ENCODE measurements at places on chromosomes 7 and 10.

DNA sequence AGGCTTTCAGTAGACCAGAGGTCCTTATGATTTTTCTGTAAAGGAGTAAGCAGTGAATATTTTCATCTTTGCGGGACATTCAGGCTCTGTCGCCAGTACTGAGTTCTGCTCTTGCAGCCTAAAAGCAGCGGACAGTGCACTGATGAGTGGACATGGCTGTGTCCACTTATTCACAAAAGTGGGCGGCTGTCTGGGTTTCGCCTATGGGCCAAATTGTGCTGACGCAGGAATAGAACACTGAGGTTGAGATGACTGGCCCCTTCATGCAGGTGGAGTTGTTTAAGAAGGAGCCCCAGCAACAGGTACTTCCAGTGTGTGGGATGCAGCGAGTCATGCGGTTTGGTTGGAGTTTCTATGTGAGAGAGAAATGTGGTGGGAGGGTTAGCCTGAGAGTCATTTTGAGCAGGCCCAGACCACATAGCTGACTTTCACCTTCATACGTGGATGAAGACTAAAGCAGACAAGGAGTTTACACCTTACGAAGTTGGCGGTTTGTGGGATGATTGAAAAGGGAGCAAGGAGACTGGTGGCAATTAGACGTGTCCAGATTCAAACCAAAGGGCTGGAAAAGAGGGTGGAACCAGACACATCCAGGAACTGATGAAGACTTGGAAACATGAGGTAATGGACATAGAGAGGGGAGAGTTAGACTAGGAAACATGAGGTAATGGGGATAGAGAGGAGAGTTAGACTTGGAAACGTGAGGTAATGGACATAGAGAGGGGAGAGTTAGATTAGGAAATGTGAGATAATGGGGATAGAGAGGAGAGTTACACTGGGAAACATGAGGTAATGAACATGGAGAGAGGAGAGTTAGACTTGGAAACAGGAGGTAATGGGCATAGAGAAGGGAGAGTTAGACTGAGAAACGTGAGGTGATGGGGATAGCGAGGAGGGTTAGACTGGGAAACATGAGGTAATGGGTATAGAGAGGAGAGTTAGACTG lies 38.2 kb downstream of the WDR37 start:
- no peaks in the 10 kb centered on the region for H3K4me1 ChIP-seq
- no peaks in the 10 kb centered on the region for H3K27me3 ChIP-seq
- no peak for DNase-seq
- no peak overlapping the region for H3K4me3 ChIP-seq

DNA sequence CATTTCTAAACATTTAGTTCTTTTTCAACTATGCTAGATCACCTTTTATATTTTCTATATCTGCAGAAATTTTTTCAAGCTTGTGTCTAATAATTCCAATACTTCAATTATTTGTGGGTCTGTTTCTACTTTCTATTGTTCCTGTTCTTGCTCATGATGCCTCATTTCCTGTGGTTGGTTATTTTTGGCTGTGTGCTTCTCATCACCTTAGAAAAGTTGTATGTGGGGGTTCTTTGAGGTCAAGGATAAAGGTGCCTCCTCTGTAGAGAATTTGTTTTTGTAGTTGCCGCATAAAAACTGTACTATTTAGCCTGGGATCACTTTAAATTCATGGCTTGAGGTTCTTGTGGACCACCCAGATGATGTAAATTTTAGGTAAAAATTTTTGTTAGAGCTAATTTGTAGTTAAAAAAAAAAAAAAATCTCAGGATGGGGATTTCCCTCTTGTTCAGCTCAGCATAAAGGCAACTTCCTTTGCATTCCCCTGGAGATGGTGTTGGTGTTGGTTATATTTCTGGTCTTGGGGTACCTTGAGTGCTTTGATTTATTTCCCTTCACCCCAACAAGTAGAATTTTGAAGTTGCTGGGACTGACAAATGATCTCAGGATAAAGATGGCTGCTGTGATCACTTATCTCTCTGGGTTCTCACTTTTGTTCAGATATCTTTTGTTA lies 27.0 kb upstream of the JAZF1 start:
- no peaks in the 10 kb centered on the region for H3K4me1 ChIP-seq
- no peaks in the 10 kb centered on the region for H3K36me3 ChIP-seq
- no peak for DNase-seq
- no peak overlapping the region for H3K4me3 ChIP-seq

DNA sequence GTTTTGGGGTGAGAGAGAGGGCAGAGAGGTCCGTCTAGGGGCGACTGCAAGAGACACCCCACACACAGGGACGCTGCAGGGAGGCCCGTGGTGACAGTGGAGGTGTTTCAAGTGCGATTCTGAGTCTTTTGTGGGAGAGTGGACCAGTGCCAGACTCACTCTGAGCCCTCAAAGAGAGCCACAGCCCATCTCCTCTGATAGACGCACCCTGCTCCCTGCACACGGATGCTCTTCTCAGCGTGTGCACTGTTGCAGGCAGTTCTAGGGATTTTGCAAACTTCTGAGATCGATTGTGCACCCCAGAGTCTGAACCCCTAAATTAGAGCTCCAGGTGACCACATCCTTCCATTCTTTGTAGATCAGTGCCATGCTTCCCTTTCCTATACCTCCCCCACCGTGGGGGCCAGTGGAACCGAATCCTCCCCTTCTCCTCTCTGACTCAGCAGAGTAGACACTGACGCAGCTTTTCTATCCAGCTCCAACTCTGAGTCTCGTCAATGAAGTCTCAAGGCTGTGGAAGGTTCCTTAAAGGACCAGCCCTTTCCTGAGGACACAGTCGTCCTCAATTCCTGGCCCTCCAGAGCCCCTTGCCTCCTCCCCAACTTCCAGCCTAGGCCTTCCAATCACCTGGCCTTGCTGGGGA lies 83.8 kb downstream of the TMEM130 start:
- H3K27ac ChIP-seq = no peak overlapping the region
- no peaks in the 10 kb centered on the region for H3K4me1 ChIP-seq
- H3K27me3 ChIP-seq = no peaks in the 10 kb centered on the region
- H3K36me3 ChIP-seq = no peaks in the 10 kb centered on the region
- no peak for DNase-seq

DNA sequence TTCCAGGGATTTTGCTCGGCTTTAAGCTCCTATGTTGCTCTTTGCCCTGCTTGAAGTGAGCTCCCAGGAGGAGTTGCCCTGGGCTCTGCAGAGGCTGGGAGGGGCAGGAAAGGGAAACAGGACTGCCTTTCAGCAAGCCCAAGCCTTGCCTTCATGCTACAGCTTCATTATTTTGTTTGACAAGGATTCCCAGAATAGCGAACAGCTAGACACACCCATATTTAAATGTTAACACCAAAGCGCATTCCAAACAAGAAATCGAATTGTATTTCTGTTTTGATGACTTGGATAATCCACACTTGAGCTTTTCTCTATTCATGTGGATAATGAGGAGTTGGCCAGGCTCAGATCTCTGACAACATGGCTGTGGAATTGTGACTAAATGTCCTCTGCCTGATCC lies 6.3 kb downstream of the KIAA1217 start:
- peaks cover 17% of the 10 kb centered on the region for H3K4me1 ChIP-seq
- no peak overlapping the region for H3K4me3 ChIP-seq
- peak overlapping the region; percentile 85 for H3K27ac ChIP-seq
- no peak for DNase-seq
- peaks cover 15% of the 10 kb centered on the region for H3K36me3 ChIP-seq
- H3K27me3 ChIP-seq = no peaks in the 10 kb centered on the region

DNA sequence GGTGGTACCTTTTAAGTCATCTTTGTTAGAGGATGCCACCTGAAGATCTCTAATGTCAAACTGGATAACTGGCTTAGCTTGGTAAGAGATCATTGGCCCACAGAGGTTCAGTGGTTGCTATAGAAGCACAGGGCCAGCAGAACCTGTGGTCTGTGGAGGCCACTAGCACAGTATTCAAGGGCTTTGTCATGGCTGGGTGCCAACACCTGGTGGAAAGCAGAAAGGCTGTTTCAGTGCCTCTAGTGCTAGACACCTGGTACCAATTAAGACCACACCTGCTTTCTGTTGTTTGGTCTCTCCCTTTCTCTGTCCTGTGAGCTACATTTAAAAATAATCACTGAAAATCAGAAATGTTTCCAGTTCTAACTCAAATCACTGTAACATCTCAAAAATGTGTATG lies 10.0 kb upstream of the PCGF5 start:
- H3K27me3 ChIP-seq = no peaks in the 10 kb centered on the region
- no peaks in the 10 kb centered on the region for H3K36me3 ChIP-seq
- H3K4me1 ChIP-seq = no peaks in the 10 kb centered on the region

- H3K4me1 ChIP-seq = peaks cover 7% of the 10 kb centered on the region
- peak overlapping the region; percentile 97 for H3K27ac ChIP-seq
- no peaks in the 10 kb centered on the region for H3K27me3 ChIP-seq
- DNase-seq = no peak
- H3K4me3 ChIP-seq = peak overlapping the region; percentile 88
Measured at GRCh38 chr7:32890010-32890792, 1.4 kb downstream of the KBTBD2 start.

DNA sequence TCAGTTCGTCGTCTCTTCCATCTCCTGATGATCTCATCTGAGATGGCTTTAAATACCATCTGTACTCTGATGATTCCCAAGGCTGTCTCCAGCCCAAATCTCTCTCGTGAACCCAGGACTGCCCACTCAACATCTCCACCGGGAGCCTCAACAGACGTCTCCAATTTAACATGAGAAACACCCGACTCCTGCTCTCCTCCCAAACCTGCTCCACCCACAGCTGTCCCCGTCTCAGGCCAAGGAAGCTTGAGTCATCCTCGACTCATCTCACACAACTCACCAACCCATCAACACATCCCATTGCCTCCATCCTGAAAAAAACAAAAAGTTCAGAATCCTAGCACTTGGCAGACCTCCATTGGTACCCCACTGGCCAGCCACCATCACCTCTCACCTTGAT lies 29.7 kb upstream of the CALN1 start:
- H3K27ac ChIP-seq = no peak overlapping the region
- H3K4me1 ChIP-seq = no peaks in the 10 kb centered on the region
- no peaks in the 10 kb centered on the region for H3K27me3 ChIP-seq

DNA sequence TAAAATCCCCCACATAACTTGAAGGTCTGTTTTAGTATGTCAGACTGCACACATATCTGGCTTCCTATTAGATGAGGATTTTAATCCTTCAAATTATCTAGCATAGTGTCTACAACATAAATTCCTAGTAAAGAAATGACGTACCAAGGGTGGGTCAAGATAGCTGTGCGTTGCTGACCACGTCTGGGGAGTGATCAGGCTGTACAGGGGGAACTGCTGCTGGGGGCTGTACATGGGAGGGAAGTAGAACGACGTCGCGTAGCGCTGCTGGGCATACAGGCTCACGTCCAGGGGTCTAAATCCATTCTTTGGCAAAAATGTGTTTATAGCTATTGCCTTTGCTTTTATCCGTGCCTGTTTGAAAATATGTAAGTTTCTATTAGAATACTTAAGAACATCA lies 102.3 kb downstream of the LARP4B start:
- H3K36me3 ChIP-seq = peaks cover 27% of the 10 kb centered on the region
- H3K4me1 ChIP-seq = no peaks in the 10 kb centered on the region
- no peak for DNase-seq
- H3K4me3 ChIP-seq = no peak overlapping the region
- H3K27me3 ChIP-seq = no peaks in the 10 kb centered on the region
- no peak overlapping the region for H3K27ac ChIP-seq

- no peak overlapping the region for H3K4me3 ChIP-seq
- no peaks in the 10 kb centered on the region for H3K27me3 ChIP-seq
- no peaks in the 10 kb centered on the region for H3K4me1 ChIP-seq
- no peak for DNase-seq
Measured at GRCh38 chr10:3566627-3567026, 218.4 kb downstream of the KLF6 start.

- no peaks in the 10 kb centered on the region for H3K36me3 ChIP-seq
- H3K27me3 ChIP-seq = no peaks in the 10 kb centered on the region
- no peak overlapping the region for H3K27ac ChIP-seq
- no peak for DNase-seq
Measured at GRCh38 chr7:1275451-1276381, 43.0 kb downstream of the UNCX start.

DNA sequence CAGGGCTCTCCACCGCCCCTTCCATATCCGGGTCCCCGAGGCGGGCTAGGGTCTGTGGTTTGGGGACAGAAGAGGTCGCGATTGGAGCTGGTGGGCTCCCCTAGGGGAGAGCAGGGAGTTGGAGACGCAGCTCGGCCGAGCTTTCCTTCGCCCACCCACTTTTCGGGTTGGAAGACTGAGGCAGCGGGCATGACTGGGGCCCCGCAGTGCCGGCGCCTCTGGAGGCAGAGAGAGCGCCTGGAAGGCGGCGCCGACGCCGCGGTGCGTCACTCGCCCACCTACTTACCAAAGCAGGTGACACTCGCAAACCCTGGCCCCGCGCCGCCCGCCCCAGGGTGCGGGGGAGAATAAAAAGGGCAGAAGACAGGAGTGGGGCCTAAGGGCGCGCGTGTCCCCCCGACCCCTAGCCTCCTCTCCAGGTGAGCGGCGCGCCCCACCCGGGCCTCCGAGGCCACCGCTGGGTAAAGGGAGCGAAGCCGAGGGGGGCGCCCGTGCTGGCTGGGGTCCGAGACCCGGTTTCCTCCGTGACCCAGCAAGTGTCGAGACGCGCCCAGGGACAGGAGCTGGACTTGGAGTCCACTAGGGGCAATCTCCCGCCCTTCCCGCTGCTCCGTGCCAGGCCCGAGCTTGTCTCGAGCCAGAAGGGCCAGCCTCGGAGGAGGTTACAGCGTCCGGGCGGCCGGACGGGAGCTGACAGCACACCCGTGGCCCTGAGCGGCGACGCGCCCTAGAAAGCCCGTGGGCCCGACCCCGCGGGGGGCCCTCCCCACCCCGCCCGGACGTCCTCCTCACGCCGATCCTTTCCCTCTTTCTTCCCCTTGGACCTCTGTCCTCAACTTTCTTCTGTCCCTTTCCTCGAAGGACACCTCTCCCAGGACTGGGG lies 34.4 kb upstream of the GRID1 start:
- DNase-seq = no peak
- H3K36me3 ChIP-seq = no peaks in the 10 kb centered on the region
- H3K27me3 ChIP-seq = no peaks in the 10 kb centered on the region
- H3K4me3 ChIP-seq = peak overlapping the region; percentile 61

DNA sequence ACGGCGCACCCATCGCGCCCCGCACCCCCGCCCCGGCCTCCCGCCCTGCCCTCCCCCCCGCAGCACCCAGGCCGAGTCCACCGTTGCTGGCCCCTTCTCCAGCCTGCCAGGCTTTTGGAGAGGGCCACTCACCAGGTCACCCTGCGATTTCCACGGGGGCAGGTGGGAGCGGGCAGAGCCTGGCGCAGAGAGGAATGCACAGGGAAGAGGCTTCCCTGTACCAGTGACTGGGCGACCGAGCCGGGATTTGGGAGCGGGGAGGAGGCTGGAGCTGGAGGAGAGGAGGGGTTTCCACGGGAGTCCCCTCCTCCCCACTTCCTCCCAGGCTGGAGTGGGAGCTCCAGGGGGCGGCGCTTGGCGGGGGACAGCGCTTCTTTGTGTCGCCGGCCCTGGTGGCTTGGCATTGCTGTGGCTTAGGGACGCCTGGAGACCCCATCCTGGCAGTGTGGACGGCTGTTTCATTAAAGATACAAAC lies 19.3 kb downstream of the TCAF1 start:
- H3K36me3 ChIP-seq = no peaks in the 10 kb centered on the region
- H3K4me1 ChIP-seq = peaks cover 38% of the 10 kb centered on the region
- H3K27me3 ChIP-seq = no peaks in the 10 kb centered on the region
- no peak for DNase-seq

- no peaks in the 10 kb centered on the region for H3K27me3 ChIP-seq
- H3K27ac ChIP-seq = peak overlapping the region; percentile 74
- H3K4me3 ChIP-seq = no peak overlapping the region
- no peak for DNase-seq
Measured at GRCh38 chr7:44980393-44981034, 1.7 kb upstream of the MYO1G start.

All from esophagus squamous epithelium (tissue), 5 donors.